ENCODE measurements at places on chromosomes 3 and 15.

GRCh38 chr3:14169871-14170270 lies 8.5 kb downstream of the XPC start:
- no peak for DNase-seq

- no peak for DNase-seq
These were observed 5.7 kb downstream of the STIMATE start for GRCh38 chr3:52891615-52892081.

- no peak for DNase-seq
These were observed 411.5 kb downstream of the RAP2B start for GRCh38 chr3:153573481-153573880.

DNA sequence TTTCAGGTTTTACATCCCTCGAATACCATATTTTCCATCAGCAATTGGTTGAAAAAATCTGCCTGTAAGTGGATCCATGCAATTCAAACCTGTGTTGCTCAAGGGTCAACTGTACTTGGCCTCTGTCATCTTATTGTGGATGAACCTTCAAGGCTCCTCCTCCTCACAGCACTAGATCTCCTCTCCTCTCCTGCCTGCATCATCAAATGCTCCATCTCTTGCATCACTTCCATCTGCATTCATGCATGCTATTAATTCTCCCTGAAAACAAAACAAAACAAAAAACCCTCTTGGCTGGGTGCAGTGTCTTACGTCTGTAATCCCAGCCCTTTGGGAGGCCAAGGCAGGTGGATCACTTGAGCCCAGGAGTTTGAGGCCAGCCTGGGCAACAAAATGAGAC lies 10.1 kb downstream of the BCL2L10 start:
- DNase-seq = no peak

DNA sequence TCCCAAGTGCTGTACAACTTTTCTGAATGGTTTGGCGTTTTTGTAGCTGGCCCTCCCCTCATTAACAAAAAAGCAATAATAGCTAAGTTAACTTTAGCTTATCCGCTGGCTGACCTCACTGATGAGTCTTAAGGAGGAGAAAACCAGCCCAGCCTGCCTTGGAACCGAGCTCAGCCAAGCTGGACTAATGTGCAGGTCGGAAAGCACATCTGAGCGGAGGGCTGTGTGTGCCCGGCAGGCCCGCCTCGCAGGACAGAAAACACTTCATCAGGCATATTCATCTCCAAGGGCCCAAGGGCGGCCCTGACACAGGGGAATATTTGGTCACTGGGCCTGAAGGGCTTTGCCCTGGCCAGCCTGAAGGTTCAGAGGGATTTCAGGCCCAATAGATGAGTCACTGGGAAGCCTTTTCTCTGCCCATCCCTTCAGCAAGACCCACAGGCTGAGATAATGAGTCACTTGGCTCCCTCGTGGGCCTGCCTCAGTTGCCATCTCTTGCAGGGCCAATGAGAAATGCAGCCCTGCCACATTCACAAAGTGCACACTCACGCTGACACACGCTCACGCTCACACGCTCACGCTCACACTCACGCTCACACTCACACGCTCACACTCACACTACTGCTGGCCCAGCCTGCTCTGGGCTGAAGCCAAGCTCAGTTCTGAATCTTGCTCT lies 75.1 kb downstream of the SLC12A8 start:
- no peak for DNase-seq

DNA sequence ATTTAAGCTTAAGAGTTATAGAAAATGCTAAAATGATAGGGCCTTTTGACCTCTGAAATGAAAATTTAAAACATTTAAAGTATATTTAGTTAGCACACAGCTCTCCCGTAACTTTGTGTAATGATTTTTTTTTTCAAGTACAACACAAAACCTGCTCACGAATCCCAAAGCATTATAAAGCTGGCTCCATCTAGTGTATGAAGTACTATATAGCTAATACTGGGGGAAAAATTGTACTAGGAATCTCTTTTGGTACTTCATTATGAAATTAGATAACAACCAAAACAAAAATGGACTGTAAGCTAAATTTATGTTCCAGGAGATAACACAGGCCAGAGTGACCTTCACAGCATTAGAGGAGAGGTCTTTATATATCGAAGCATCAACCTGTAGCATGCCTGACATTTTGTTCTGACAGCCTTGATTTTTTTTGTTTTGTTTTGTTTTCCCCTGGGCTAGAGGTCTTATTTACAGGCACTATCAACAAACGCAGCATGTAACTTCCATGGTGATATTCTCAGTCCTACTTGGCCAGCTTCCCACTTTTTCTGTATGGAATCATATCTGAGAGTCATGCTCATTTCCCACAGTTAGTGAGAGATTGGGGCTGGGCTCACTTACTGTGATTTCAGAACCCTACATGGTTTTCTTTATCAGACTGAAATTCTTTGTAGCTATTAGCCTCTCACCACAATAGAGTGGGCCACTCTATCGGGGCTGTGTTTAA lies 116.3 kb downstream of the MITF start:
- DNase-seq = peak; percentile 28
